ENCODE measurements at places on chromosomes 11 and 22.

GRCh38 chr22:43473031-43473430 is 61.2 kb downstream of the MPPED1 start:
- no peak for DNase-seq

- no peak for DNase-seq
These were observed 847.3 kb downstream of the JRKL start for GRCh38 chr11:97237151-97237550.

- peak; percentile 26 for DNase-seq
These were observed 6.8 kb upstream of the ZBED5 start for GRCh38 chr11:10864688-10865087.

- no peak for DNase-seq
These were observed 497.2 kb downstream of the BUD13 start for GRCh38 chr11:116275635-116276034.

- DNase-seq: no peak
These were observed 14.1 kb upstream of the MDK start for GRCh38 chr11:46367244-46367915.

DNA sequence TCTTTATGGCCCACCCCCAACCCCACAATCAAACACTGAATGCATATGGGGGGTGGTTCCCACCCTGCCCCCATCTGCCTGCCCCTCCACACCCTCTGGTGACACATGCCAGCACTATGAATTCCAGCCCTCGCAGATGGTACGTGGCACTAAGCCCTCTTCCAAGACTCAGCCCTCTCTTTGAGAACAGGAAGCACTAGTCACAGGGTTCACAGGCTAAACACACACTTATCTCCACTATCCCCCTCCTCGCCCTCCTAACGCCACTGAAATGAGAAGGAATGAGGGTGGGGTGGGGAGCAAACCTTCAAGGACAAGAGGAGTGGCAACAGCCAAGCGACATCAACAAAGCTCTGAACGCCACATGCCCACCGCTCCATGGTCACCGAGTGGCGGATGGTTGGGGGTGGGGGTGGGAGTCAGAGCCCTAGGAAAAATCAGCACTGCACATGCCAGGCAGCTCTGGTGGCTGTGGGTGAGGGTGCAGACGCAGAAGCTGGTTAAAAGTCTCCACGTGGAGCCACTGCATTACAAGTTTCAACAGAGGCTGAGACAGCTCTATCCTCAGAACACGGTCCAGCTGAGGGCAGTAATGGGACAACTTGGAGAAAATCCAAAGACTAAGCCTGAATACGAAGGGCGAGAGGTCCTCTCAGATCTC is 33.6 kb downstream of the TMEM184B start:
- peak; percentile 87 for DNase-seq

GRCh38 chr11:8487261-8487660 is 106.8 kb downstream of the STK33 start:
- no peak for DNase-seq

DNA sequence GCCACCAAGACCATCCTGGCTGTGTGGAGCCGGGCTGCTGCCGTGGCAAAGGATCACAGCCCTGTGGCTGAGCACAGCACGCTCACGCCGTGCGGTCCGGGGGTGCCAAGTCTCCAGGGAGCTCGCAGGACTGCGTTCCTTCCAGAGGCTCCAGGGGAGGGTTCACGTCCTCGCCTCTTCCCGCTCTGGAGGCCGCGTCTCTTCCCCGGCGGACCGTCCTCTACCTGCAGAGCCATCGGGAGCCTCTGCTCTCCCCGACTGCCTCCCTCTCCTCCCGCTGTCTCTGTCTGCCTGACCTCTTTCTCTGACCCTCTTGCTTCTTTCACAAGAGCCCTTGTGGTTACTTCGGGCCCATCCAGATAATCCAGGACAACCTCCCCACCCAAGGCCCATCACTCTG is 11.4 kb upstream of the MUC5AC start:
- no peak for DNase-seq

- DNase-seq: no peak
These were observed 13.1 kb downstream of the MRGPRG start for GRCh38 chr11:3205261-3206155.

GRCh38 chr22:41327124-41327523 is 25.8 kb downstream of the ZC3H7B start:
- DNase-seq: no peak

GRCh38 chr11:87039371-87039770 is 1.6 kb downstream of the TMEM135 start:
- DNase-seq: peak; percentile 35

DNA sequence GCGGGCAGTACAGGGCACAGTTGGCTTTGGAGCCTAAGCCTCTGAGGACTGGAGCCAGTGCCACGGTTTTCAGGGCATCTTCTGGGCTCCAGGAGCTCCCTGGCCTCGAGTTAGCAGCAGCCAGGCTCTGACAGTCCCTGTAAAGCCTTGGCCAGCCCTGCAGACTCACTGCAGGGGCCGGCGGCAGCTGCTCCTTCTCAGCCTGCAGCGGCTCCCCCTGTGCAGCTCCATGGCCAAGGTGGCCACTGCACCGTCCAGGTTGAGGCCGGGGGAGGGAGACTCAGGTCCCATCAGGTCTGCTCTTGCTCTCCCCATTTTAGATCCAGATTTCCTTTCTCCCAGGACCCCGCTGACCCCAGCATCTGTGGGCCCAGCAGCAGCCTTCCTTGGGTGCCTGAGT is 1461.1 kb downstream of the BRD1 start:
- DNase-seq: no peak

GRCh38 chr22:49040111-49040510 is 787.6 kb downstream of the BRD1 start:
- DNase-seq: no peak

- peak; percentile 47 for DNase-seq
These were observed 844 bp downstream of the PCF11 start for GRCh38 chr11:83157594-83158356.

DNA sequence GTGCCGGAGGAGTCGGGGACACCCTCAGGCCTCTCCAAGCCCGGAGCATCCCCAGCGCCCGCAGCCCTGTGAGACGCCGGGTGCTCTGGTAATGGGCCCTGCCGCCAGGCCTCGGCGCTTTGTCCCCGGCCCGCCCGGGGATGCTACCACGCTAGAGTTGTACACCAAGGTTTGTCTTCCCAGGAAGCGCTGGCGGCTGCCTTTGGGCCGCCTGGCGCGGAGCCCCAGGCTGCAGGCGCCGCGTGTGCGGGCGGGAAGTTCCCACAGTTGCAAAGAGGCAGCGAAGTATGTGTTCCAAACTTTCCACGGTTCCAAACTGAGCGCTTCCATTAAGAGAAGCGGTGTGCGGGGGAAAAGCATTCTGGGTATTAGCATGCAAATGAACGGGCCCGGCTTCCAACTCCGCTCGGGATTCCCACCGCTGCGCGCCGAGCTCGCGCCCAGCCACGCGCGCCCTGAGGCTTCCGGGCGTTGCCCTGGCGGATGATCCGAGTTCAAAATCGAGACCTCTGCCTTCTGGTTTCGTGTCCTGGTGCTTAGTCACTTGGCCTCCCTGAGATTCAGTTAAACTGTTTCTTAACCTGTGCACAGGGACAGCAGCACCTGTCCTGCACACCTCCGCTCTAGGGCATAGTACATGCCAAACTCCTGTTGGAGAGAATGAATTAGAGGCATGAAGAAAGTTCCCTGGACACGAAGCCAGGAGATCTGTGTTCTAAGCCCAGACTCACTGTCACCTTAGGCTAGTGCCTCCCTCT is 1.3 kb upstream of the PATZ1 start:
- peak; percentile 77 for DNase-seq

- no peak for DNase-seq
These were observed 25.2 kb downstream of the LRRC74B start for GRCh38 chr22:21070690-21071615.

DNA sequence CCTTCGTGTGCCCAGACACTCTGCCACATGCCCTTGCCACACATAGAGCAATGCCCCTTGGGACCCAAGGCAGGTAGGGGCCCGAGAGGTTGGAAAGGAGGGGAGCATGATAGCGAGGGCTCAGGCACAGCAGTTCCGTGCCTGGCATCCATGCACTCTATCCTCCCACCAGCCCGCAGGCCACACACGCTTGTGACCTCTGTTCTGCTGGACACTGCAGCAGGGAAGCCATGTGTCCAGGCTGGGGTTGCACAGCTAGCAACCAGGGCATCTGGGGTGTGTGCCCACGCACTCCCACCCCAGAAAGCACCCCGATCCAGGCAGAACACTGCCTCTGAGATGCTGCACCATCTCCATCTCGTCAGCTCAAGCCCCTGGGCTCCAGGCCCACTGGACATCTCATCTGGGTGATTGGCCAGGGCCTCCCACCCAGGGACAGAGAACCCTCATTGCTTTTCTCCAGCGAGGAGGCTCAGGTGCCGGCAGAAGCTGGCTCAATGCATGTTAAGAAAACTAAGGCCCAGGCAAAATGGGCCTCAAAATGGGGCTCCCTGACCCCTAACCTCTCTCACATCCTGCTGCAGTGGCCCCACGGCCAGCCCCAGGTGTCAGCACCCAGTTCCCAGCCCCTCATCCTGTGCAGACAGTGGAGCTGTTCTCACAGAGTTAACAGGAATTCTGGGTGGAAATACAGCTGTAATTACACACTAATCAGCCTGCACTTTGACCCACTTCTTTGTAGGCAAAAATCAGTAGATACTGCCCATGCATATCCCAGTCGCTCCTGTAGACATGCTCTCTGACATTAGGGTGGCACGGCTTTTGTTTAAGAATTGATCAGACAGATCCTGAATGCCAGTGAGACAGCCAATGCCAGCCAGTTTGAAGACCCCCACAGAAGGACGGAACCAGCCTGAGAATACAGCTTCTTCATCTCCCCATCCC is 173.9 kb upstream of the B3GAT1 start:
- DNase-seq: no peak

DNA sequence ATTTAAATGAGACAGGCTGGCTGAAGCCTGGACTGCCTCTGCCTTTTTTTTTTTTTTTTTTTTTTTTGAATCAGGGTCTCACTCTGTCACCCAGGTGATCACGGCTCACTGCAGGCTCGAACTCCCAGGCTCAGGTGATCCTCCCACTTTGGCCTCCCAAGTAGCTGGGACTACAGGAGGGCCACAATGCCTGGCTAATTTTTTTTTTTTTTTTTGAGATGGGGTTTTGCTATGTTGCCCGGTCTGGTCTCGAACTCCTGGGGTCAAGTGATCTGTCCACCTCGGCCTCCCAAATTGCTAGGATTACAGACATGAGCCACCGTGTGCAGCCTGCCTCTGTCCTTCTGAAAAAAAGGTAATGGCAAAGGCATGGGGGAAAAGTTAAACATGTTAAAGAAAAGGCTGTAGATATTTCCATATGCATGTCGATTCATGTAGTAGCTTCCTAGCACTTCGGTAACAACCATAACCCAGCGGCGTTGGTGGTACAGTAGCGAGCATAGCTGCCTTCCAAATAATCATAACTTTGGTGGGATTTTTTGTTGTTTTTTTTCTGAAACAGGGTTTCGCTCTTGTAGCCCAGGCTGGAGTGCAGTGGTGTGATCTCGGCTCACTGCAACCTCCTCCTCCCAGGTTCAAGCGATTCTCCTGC is 48.8 kb downstream of the MCHR1 start:
- DNase-seq: no peak

DNA sequence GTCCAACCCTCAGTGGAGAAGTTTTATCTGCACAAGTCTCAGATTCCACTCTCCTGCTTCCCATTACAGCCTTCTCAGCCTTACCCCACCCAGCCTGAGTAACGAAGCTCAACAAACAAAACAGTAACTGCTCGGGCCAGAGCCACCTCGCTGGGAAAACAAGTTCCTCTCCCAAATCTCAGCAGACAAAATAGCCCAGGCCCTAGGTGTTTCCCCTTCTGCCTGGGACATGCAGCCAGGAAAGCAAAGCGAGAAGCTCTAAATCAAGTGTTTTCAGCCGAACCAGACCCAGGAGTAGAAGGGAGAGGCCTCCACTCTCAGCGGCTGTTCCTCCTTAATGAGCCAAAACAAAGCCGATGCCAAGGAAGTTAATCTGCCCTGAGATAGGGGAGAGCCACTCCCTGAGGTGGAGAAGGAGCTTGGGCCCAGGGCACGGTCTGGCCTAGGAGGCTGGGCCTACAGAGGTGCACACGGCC is 44.0 kb downstream of the LIF start:
- DNase-seq: peak; percentile 56

- DNase-seq: no peak
These were observed 36.4 kb downstream of the KCNQ1 start for GRCh38 chr11:2481253-2481652.

DNA sequence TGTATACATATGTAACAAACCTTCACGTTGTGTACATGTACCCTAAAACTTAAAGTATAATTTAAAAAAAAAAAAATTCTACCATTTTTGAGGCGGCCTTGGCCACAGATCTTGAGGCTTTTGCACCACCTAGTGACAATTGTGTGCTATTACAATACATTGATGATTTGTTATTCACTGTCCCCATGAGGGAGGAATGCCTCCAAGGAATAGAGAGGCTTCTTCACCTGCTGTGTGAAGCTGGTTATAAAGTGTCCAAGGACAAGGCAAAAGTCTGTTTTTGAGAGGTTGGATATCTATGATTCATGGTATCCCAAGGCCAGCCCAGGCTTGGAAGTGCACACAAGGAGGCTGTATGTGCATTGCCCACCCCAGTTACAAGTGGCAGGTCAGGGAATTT is 30.7 kb downstream of the SLC22A25 start:
- peak; percentile 1 for DNase-seq

- no peak for DNase-seq
These were observed 8.3 kb upstream of the MICALL1 start for GRCh38 chr22:37897807-37898206.

DNA sequence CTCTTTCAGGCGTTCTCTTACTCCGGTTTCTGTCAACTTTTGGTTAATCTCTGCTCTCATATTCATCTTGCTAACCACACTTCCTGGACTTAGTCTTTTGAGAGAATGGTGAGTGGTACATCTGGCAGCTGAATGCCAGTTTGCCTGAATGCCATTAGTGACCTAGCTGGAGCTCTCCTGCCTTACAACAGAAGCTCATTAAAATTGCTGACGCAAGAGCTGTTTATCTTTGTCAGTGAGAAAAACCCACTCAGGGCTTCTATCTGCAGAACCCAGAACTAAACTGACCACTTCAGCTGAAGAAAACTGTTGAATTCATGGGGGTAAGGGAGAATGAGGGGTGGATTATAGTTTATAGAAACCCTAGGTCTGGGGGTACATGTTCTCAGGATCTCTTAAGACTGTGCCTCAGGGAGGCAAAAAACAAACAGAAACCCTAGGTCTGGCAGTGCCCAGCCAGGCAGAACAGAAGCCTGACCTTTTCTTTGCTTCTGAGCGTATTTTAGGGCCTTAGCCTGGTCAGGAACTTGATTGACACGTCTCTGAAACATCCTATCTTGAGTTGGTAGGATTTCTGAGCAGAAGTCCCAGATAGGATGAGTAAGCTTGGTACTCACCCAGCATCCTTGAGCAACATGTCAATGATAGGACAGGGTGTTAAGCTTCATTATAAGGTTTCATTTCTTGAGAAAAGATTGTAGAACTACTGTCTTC is 52.8 kb upstream of the YWHAH start:
- peak; percentile 65 for DNase-seq
